ENCODE measurements at places on chromosomes 11 and 22.
A peak's percentile ranks its signal among the peaks of the same experiment; 100 is the strongest.

- peak; percentile 93 for DNase-seq
These were observed 13.6 kb downstream of the PARVB start for GRCh38 chr22:44037519-44038375.

DNA sequence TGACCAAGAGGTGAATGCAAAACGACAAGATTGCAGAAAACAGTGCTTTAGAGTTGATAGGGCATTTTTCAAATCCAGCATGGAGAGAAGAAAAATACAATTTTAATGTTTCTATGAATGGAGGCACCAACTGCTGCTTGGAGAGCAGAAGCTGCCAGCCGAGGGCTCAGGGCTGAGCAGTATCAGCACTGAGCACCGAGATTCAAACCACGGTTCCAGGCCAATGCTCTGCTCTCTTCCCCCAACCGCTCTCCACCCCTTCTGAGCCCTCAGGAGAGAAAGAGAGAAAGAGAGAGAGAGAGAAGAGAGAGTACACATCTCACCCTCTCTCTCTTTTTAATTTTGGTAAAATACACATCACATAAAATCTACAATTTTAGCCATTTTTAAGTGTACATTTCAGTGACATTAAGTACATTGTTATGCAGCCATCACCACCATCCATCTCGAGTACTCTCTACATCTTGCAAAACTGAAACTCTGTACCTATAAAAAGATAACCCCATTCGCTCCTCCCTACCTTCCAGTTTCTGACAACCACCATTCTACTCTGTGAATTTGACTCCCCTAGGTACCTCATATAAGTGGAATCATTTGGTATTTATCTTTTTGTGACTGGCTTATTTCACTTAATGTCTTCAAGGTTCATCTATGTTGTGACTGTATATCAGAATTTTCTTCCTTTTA, 333.3 kb downstream of the MIAT start:
- DNase-seq: no peak

DNA sequence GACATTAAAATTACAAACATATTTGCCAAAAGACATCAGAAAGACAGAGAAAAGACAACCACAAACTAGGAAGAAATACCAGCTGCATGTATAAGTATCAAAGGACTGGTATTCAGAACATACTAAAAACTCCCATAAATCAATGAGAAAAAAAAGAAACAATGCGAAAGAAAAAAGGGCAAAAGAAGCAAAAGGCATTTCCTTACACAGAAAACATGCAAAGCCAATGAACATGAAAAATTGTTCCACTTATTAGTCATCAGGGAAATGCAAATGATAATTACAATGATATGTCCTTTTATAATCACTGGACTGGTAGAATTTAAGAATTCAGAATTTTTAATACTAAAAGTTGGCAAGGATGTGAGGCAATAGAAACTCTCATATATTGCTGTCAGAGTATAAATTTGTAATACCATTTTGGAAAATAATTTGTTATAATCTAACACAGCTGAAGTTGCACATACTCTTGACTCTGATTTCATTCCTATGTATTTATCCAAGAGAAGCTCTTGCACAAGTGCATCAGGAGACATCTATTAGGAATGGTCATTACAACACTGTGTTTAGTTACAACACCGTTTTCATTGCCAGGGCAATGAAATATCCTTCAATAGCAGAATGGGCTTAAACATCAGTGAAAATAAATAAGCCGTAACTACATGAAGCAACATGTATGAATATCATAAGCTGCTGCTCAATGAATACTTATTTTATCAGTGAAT, 279.7 kb downstream of the SWAP70 start:
- peak; percentile 64 for DNase-seq

- DNase-seq: no peak
These were observed 77.4 kb downstream of the NARS2 start for GRCh38 chr11:78497293-78497692.

- DNase-seq: peak; percentile 61
These were observed at the start of gene MICAL3 for GRCh38 chr22:18024276-18024939. TSS of gene MICAL3 (minus strand) at chr22:18024561. CDS start at chr22:17906812, 117,749 bp downstream.

GRCh38 chr11:91872243-91872642, 352.4 kb upstream of the FAT3 start:
- no peak for DNase-seq

DNA sequence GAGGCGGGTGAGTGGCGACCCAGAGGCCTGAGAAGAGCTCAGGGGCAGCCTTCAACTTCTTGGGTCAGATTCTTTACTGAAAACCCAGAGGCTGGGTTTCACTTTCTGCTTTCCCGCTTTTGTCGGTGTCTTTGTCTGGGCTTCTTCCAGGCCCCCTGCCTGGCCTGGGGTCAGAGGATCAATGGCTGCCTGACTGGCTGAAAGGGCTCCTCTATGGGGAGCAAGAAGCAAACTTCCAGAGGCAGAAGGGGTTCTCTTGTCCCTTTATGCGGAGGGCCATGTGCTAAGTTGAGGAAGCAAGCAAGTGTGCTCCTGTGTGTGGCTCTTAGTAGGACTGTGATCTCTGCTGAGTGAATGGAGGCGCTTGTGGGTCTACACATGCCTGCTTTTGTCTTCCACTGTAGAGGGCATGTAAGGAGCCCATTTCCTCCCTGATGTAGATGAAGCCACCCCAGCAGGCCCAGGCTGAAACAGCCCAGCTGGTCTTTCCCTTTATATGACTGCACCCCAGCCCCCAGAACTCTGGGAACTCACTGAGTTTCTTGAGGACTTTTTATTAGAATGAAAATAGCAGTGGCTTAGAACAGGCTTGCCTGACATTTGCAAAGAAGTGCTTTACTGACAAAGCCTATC, 1.0 kb upstream of the PKNOX2 start:
- DNase-seq: no peak

- no peak for DNase-seq
These were observed 12.3 kb downstream of the PDGFD start for GRCh38 chr11:104151404-104152204.

DNA sequence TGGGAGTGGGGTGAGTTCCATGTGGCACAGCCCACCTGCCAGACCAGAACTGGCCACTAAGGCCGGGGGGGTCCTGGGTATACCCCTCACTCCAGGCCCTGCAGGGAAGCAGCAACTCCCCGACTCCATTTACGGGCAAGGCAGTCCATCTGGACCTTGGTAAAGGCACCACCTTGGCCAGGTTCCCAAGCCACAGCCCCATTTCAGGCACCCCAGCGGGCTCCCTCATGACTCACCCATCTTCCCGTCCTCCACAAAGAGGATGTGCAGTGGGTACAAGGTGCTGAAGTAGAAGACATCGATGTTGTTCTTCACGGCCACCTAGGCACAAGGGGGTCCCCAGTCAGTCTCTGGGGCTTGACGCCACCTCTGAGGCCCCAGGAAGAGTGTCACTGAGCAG, 15.7 kb upstream of the RASL10A start:
- DNase-seq: no peak

GRCh38 chr11:96621161-96621560, 231.3 kb downstream of the JRKL start:
- no peak for DNase-seq

DNA sequence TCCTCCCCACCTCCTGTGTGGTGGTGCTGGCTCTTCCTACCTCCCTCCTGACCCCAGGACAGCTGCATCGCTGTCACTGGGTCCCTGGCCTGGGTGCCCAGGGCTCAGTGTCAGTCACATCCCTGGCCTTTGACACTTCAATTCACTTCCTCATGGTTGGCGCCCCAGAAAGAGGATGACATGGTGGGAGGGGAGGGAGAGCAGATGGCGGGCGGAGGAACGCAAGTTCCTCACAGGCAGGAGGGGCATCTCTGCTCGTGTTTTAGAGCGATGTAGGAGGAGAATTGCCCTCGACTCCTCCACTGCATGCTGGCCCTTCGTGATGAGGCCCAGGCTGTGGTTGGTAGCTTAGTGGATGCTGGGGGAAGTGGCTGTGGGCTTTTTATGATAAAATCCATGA, 35.1 kb upstream of the KRTAP5-7 start:
- DNase-seq: no peak

DNA sequence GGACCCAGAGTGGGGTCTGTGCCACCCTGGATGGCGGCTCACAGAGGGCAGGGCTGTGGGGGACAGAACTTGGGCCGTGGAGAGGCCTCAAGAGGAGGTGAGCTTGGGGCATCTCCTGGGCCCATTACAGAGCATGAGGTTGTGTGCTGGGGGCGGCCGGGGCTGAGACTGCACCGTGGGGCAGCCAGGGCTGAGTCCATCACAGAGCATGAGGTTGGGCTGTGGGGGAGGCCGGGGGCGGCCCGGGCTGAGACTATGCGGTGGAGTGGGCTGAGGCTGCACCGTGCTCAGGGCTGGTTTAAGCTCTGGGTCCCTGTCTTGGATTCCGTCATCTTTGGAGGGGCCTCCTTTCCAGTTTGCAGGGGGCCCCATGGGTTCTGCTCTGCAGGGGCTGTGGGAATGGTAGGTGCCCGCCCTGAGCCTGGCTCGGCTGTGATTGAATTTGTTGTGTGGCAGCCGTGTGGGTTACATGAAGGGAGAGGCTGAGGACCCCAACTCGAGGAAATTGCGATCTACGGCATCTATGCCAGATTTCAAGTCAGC, 38.1 kb upstream of the MUC5AC start:
- DNase-seq: no peak

DNA sequence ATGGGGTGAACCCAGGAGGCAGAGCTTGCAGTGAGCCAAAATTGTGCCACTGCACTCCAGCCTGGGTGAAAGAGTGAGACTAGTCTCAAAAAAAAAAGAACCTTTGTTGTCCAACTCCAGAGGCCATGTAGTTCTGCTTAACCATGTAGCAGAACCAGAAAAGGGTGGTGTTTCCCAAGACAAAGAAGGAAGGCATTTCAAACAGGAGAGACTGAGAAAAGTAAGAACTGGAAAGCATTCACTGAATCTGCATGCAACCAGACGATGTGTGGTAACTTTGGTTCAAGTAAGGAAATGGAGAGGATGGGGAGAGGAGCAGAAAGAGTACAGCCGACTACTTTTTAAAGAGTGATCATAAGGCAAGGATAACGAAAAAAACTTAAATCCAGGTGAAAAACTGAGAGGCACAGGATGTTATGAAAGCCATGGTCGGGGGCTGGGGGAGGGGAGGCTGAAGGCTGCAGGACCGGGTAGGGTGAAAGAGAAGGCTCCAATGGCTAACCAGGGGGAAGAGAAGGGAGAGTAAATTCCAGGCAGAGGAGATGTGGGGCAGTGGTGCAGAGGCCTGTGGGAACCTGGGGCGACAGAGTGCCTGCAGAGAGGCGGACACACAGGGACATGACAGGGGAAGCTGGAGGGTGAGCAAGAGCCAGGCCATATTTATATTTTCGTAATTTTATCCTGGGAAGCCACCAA, 48.8 kb downstream of the MAPK1 start:
- no peak for DNase-seq

- DNase-seq: peak; percentile 2
These were observed 34.8 kb downstream of the TSG101 start for GRCh38 chr11:18491924-18492323.

- DNase-seq: peak; percentile 61
These were observed 33.8 kb upstream of the SCUBE1 start for GRCh38 chr22:43376765-43377547.

- no peak for DNase-seq
These were observed 166.3 kb downstream of the TMEM135 start for GRCh38 chr11:87203907-87204602.

DNA sequence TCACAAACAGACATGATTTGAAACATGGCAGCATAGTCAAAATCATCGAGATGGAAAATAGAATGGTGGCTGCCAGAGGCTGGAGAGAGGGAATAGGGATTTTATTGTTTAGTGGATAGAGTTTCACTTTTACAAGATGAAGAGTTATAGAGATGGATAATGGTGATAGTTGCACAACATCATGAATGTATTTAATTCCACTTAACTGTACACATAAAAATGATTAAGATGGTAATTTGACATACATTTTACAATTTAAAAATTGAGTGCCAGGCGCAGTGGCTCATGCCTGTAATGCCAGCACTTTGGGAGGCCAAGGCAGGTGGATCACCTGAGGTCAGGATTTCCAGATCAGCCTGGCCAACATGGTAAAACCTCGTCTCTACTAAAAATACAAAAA, 21.2 kb downstream of the TTC28 start:
- DNase-seq: no peak

DNA sequence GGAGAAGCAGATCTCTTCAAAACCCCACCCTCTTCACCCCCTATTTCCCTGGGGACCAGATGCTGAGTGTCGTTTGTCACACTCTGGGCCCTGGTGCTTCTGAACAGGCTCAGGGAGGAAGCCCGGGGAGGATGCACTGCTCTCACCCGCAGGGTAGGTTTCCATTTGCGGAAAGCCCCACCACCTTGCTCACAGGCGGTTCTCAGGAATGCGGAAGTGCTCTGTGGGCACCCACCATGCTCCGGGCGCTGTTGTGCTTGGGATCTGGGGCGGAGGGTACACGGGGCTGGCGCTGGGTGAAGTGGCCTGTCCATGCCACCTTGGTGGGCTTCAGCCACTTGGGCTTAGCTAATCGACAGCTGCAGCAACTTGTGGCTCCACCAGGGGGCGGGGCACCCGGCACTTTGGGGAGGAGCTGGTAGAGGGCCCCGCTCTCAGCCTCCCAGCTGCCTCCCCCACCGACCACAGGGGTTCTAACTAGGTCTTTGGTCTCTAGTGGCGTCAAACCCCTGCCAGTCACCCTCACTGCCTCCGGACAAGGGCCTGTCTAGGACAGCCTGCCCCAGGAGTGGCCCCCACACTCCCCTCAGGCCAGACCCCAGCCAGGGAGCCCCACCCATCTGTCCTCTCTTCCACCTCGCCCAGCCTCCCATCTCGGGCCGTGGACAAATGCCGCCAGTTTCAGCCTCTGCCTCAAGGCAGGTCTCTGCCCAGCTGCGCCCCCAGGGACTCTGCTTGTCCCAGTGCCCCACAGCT, 7.4 kb downstream of the NDUFV1 start:
- DNase-seq: no peak

GRCh38 chr11:28537822-28538221, 429.6 kb downstream of the METTL15 start:
- no peak for DNase-seq

- no peak for DNase-seq
These were observed 69.7 kb downstream of the GAB2 start for GRCh38 chr11:78347956-78348355.

DNA sequence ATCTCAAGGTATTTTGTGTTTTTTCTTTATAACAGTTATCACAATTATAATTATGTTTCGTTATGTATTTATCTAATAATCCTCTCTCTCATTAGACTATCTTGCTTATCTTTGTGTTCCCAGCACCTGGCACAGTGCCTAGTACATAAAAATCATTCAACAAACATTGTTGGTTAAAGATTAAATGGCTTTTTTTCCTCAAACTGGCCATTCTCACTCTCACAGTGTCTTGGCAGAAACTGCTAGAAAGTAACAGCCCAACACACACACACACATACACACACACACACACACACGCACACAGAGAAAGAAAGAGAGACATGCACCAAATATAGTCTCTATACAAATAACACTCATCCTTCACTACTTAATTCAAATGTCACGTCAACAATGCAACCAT, 36.8 kb downstream of the OR10A6 start:
- DNase-seq: no peak

GRCh38 chr11:114192841-114193389, 103.3 kb upstream of the NNMT start:
- no peak for DNase-seq

GRCh38 chr22:29083933-29084591, 11.2 kb downstream of the KREMEN1 start:
- peak; percentile 39 for DNase-seq

- no peak for DNase-seq
These were observed 44.7 kb upstream of the SHISAL1 start for GRCh38 chr22:44357296-44357965.

- no peak for DNase-seq
These were observed 54.2 kb downstream of the SLC25A17 start for GRCh38 chr22:40764763-40765441.

GRCh38 chr11:131465746-131466145, 95.3 kb downstream of the NTM start:
- DNase-seq: no peak

All from astrocyte (in vitro differentiated cells and primary cell).